Ureter (tissue), 1 donor: ENCODE measurements at places on chromosomes 13 and 19. TPM values are rescaled to one million over a fixed set of nuclear protein-coding genes. Genes with fewer than 3 reads are reported as not detected.

- no peak for DNase-seq
Measured at GRCh38 chr13:67736646-67737420, 506.7 kb upstream of the PCDH9 start.

DNA sequence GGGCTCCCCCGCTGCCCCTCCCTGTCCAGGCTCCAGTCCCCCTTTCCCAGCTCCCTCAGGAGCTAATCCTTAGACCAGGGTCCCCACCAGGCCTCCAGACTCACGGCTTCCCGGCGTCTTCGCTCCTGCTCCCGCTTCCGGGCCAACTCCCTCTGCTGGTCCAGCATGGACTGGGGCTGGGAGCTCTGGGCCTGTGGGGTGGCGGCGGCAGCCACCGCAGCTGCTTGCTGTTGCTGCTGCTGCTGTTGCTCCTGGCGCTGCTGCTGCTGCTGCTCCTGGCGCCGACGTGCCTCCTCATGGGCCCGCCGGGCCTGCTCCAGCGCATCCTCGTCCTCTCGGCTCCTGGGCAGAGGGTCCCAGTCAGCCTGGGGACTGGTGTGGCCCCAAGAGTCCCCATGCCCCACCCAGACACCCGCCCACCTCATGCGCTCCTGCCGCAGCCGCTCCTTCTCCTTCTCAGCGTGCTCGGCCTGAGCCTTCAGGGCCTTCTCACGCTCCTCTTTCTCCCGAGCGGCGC is 6.4 kb upstream of the EPHX3 start:
- DNase-seq, result no peak

CD209 gene
- 3.3 TPM for total RNA-seq

GRCh38 chr13:97573011-97573410 is 139.0 kb downstream of the RAP2A start:
- no peak for DNase-seq
